Fibroblast of skin of right biceps (primary cell): ENCODE measurements at places on chromosomes 1 and 21.

GRCh38 chr1:233406339-233406960, 78.9 kb downstream of the MAP3K21 start:
- no peak for DNase-seq

DNA sequence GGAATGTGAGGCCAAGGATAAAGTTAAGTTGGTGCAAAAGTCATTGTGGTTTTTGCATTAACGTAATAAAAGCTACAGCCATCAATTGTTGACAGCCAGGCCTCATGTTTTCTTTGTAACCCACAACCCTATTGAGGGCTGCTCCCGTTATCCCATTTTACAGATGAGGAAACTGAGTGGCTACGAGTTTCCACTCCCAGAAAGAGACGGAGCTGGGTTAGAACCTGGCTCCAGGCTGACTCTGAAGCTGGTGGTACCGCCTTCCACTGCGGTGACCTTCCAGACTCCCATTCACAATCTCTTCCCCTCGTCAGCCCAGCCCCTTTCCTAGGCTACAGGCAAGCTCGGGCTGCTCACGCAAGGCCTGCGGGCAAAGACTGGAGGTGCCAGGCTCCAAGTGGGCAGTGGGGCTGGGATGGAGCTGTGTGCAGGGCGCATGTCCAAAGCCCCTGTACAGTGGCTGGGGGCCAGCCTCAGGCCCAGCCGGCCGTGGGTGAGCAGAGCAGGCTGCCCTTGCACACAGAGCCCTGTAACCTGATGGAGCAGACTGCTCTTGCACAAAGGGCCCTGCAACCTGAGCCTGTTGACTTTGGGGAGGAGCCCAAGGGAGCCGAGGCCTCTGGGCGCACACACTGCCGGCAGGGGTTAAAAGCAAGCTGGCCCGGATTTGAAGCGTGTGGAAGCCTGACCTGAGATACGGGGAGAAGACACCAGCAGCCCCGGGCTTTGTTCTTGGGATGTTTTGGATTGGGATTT, 97.4 kb upstream of the TMPRSS2 start:
- DNase-seq = no peak

- DNase-seq = peak; percentile 89
Observed at GRCh38 chr1:165903672-165904071, 76.3 kb downstream of the UCK2 start.

DNA sequence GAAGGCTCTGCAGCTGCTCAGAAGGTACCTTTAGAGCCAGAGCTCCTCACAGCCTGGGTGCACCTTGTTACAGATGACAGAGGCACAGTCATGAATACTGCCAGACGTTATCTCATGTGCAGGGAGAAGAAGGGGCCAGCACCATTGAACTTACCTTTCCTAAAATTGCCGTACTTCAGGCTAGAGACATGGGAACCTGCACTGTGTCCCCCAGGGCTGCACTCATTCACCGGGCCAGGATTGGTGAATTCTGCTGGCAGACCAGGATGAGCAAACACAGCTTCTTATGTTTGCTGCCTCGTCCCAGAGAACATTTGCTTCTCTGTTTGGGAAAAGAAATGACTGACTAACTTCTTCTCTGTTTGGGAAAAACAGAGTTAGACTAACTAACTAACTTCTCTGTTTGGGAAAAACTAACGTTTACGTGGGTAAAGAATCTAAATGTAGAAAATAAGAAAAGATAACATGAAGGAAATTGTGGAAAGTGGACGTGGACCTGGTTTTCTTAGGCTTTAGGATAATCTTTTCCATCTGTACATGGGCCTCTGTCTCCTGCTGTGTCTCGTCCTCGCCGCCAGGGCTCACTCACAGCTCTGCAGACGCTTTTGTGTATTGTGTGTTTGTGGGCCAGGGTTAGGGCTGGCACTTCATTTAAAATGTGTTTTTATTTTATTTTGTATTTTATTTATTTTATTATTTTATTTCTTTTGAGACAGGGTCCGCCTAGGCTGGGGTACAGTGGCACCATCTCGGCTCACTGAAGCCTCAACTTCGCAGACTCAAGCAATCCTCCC, 9.9 kb downstream of the OBSCN start:
- peak; percentile 22 for DNase-seq

- peak; percentile 61 for DNase-seq
Observed at GRCh38 chr21:44845418-44846223, 27.8 kb upstream of the SUMO3 start.

DNA sequence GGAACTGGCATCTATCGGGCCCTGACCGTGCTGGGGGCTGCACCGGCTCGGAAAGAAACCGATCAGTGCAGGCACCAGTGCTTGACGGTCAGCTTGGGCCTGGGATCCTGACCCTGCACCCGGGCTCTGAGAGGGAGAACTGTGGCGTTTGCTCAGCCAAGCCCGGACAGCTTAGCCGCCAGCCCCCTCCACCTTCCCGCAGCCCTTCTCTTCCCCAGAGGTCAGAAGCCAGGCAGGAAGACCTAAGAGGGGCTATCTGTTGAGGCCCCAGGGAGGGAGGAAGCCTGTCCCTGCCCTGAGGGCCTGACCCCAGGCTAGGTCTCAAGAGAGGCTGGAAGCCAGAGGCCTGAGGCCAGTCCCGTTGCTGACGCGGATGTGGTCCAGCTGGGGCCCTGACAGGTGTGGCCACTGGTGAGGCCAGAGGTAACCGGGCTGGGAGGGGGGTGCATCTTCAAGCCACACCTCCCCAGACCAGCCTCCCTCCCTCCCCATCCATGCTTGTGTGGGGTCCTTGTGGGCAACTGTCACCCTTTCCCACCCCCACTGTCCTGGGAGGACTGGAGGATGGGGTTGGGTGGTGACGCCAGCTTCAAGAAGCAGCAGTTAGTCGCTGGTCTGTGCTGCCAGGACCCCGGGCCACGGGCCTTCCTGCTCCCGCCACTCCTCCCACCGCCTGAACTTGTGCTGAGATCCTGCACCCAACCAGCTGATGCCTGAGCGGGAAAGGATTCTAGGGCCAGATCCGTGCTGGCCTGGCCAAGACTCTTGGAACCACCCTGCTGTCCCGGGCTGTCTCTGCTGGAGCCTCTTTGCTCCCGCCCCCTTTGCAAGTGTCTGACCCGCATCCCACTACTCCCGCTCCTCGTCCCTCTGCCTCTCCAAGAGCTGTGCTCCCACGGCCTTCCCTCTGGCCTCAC, 2.6 kb upstream of the DVL1 start:
- DNase-seq = peak; percentile 46

- DNase-seq = no peak
Observed at GRCh38 chr21:44057960-44058651, 46.0 kb downstream of the TRAPPC10 start.

DNA sequence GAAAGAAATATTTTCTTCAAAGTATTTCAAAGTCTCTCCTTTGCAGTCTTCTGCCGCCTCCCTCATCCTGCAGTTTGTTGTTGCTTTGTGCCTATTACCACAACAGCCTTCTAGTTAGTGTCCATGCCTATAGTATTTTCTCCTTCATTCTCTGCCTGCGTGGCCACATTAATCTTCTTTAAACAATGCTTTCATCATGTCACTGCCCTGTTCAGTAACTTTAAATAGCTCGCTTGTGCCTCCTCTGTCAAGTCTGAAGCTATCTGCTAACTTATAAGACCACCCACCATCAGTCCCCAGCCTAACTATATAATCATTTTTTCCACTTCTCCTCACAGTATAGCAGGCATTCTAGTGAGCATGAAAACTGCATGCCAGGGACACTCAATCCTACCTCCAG, 290.3 kb downstream of the PDE4B start:
- no peak for DNase-seq

DNA sequence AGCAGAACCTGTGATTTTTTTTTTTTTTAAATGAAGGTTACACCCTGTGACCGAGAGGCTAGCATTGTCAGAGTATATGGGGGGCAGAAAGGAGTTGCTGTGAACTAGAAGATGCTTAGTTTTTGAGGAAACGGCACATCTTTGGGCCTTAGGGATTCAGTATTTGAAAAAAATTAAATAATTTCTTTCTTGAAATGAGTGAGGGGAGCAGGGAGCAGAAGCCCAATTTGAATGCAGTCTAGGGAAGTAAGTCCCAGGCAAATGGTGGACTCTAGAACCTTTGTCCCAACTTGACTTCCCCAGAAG, 42.9 kb downstream of the PEX14 start:
- no peak for DNase-seq

DNA sequence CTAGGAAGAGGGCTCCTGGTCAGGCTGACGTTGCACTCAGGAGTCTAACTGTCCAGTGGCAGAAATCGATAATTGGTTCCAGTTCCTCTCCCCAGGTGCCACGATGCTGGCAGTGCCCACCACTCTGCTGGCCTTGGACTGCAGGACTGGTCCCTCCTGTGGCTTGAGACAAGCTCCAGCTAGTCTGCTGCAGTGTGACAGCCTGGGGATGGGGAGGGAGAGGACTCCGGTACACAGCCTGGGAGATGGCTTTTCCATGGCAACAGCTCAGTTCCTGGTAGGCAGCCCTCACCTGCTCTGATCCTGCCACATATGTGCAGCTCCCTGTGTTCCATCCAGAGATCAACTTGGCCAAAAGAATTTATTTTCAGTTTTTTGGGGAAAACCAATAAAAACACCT, 239.3 kb downstream of the KCNJ6 start:
- DNase-seq = no peak

- DNase-seq = no peak
Observed at GRCh38 chr21:45499970-45500577, 42.2 kb downstream of the SLC19A1 start.

GRCh38 chr1:163970151-163970550, 588.8 kb upstream of the PBX1 start:
- DNase-seq = no peak

DNA sequence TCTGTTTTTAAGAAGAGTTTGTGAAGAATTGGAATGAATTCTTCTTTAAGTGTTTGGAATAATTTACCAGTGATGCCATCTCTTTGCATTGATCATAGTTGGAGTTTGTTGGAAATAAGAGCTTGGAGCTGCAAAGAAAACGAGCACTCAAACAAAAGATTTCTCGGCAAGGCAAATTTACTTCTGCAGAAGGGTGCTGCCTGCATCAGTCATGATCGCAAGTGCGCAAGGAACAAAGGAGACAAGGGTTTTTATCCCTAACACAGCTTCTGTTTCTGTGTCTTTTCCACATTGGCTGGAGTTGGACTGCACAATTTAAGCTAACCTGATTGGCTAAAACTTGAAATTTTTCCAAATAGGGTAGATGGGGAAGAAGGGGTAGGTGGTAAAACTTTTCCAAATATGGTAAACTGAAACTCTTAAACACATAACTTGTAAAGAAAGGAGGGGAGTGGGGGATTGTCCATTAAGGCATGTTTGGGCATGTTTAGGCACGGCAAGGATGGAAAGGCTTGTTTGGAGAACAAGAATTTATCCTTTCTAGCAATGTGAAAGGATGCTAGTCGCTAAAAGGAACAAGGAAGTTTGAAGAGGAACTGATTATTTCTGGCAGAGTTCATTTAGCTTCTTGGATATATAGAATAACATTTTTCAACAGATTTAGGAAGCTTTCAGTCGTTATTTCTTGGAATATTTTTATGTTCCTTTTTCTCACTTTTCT, 3.5 kb upstream of the AADACL4 start:
- no peak for DNase-seq

GRCh38 chr1:168903237-168903830, 174.3 kb upstream of the DPT start:
- DNase-seq = no peak
